ENCODE measurements at places on chromosomes 4 and X.

DNA sequence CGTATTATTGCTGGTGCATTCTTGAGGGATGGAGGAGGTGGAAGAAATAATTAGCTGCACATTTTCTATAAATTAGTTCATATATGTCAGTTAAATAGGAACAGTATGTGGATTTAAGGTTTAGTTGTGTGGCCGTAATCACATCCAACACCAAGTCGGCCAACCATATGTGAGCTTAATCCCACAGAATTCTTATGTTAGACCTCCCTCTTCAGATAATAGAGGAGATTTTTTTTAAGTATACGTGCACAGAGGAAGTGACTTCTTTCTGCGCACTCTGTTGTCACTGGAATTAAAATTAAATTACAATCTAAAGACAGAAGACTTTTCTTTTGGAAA lies 2.1 kb downstream of the SEPTIN11 start:
- no peak for DNase-seq

- DNase-seq, result no peak
Measured at GRCh38 chrX:7019555-7019954, 128.0 kb upstream of the STS start.

GRCh38 chr4:26877961-26878360 lies 17.3 kb downstream of the STIM2 start:
- DNase-seq, result no peak

GRCh38 chr4:188374871-188375270 lies 235.6 kb downstream of the TRIML1 start:
- DNase-seq, result no peak

GRCh38 chr4:142707401-142707800 lies 138.7 kb downstream of the INPP4B start:
- no peak for DNase-seq

GRCh38 chrX:56764153-56764974 lies 35.3 kb downstream of the NBDY start:
- DNase-seq, result no peak

GRCh38 chr4:55442541-55442940 lies 46.8 kb downstream of the TMEM165 start:
- DNase-seq, result no peak

All from esophagus squamous epithelium (tissue), 5 donors.